Central memory CD4-positive, alpha-beta T cell (primary cell): ENCODE measurements at places on chromosomes 2 and 18.

DNA sequence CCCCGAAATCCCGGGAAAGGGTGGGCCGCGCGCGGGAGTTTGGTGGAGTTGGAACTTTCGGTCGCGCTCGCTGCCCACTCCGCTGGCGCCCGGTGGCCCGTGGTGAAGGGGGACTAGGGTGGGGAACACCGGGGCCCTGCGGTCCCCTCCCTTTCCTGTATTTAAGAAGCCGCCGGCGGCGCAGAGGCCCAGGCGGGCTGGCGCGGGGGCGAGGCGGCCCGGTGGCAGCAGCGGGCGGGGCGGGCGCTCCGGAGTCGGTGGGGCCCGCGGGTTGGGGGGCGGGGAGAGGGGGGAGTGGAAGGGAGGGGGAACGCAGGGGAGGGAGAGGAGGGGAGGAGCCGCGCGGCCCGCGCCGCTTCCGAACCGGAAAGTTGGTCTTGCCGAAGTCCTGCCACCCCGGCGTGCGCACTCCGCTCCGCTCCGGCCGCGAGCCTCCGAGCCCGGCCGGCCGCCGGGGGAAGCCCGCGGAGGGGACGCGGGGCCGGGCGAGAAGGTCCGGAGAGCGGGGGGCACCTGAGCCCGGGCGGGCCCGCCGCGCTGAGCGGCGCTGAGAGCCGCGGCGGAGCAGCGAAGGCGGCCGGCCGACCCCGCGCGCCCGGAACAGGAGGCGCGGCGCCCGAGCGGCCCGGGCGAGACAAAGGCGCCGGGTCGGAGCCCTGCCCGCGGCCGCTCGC, 425 bp upstream of the SALL3 start:
- DNase-seq = no peak

DNA sequence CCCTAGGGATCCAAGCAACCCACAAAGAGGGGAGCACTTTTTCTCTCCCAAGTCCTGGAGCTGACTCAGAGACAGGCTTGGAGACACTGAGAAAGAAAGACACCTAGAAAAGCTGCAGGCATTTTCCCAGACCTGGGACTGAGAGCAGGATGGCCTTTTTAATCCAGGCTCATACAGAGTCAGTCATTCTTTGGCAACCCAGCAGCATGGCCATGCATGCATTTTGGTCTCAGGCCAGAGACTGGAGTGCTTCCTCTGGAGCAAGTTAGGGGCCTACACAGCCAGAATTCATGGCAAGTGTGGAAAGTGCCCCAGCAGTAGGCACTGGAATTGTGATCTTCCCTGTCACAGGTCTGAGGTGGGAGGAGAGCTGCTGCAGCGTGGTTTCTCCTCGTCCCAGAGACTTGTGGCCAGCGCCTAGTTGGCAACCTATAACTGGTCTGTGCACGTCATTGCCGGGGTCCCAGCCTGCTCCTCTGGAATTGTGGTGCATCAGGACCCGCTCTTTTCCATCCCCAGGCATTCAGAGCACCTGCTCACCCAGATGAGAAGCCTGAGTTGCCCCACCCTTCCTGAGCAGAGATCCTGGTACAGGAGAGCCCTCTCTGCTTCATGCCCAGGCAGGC, 231.9 kb upstream of the RAB6C start:
- DNase-seq = no peak

DNA sequence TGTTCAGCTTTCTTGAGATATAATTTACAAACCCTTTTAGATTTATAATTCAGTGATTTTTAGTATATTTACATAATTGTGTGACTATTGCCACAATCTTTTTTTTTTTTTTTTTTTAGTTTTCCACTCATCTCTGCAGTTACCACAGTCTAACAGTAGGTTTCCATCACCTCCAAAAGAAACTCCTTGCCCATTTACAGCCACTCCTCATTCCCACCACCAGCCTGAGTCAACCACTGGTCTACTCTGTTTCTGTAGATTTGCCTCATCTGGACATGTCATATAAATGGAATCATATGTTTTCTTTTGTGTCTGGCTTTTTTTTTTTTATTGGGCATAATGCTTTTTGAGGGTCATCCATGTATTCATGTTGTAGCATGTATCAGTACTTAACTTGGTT, 16.1 kb downstream of the MTX2 start:
- no peak for DNase-seq

- DNase-seq = no peak
Observed at GRCh38 chr2:230758566-230759480, 46.2 kb downstream of the CAB39 start.

DNA sequence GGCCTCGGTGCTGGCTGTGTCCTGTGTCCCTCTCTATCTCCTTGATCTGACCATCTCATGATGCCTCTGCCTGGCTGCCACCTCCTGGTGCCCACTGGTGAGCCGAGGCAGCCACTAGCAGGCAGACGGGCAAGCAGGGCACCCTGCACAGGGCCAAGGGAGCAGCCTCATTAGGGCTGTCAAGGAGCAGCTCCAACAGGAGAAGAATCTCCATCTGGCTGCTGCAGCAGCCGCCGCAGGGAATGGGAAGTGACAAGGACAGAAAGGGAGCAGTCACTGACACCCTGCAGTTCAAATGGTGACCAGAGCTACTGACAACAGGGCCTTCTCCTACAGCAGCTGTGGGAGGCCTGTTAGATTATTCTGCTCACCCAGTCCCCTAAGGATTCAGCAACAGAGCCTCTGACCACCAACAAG, 32.6 kb downstream of the ALPK2 start:
- DNase-seq = no peak

- no peak for DNase-seq
Observed at GRCh38 chr2:20183373-20183772, 41.6 kb downstream of the SDC1 start.

- DNase-seq = no peak
Observed at GRCh38 chr2:196873511-196873910, 53.0 kb downstream of the PGAP1 start.

GRCh38 chr2:101961338-101962191, 30.2 kb upstream of the IL1R2 start:
- no peak for DNase-seq

- no peak for DNase-seq
Observed at GRCh38 chr2:71829008-71829407, 318.7 kb downstream of the CYP26B1 start.

- DNase-seq = no peak
Observed at GRCh38 chr2:188235364-188235763, 56.3 kb upstream of the GULP1 start.

DNA sequence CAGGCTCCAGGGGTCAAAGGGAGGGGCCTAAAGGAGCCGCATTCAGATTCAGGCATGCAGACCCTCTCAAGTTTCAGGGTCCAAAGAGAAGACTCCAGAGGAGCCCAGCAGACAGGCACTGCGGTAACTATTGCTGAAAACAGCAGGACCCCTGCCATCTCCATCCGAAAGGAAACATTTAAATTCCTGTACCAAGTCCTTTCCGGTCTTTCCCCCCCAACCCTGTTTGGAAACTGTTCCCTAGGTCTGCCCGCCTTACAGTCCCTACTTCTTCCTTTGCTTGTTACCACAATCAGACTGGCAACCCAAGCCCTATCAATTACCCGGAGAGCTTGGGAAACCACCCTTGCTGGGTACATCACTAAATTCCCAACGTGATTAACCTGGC, 82.0 kb downstream of the DNMT3A start:
- no peak for DNase-seq

DNA sequence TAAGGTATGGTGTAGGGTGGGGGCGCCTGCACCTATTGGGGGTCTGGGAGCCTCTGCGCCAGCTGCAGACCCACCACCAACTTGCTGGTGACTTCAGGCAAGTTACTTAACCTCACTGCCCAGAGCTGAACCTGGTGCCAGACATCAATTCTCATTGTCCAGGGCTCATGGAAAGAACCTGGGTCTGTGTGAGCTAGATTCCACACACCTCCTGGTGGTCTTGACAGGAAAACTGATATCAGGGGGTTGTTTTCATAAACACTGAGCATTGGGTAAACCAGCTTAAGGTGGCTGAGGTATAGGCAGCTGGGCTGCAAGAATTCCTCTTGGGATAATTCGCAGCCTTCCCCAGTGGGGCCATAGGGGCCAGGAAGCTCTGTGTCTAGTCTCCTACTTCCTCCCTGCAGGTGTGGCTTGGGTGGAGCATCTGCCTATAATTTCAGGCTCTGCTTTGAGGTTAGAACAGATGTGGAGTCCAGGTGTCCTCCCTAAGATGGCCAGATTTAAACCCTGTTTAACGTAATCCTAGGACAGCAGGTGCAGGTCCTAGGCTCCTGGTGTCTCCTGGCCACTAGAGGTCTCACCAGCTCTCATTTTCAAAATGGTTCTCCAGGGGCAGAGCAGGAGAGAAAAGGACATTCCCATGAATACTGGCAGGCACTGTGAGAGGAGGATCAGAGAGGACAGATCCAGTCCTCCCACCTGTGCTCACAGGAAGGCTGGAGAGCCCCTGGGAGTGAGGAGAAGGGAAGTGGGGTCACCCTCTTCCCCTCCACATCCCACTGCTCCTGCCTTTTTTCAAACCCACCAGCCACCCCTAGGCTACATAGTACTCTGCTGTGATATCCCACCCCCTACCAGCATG, 100.4 kb upstream of the SMAD2 start:
- no peak for DNase-seq

DNA sequence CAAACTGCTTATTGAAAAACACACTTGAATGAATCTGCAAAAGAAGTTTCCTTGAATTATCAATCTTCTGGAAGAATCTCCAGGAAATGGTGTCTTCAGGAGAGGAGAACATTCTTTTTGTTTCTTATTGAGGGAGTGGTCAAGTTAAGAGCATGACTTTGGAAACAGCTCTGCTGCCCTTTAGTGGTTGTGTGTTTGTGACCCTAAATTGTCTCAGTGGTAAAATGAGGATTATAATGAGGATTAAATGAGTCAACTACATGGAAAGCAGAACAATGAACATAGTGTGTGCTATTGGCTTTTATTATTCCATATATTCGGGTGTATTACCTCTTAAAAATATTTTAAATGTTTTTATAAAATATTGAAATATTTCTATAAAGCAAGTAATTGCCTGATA, 44.8 kb upstream of the TANC1 start:
- no peak for DNase-seq

- no peak for DNase-seq
Observed at GRCh38 chr2:227323818-227324217, 1.2 kb upstream of the MFF start.

DNA sequence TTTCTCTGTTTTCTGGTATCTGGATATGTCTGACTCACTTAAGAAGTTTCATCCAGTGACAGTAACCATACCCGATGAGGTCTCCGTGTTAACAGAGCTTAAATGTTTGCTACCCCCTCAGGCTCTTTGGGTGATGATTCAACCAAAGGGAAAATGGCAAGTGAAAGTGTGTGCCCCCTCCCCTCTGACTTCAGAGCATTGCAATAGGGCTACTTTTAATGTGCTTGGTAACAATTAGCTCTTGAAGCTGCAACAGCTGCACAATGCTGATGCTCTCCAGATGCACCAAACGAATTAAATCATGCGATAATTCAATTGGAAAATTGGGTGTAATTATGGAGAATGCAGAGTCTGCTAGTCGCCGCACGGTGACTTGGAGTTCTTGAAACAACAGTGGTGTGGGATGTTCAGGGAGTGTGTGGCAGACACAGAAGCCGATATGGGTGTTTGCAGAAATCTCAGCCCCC, 270.7 kb downstream of the ALK start:
- no peak for DNase-seq

- no peak for DNase-seq
Observed at GRCh38 chr18:55658598-55658997, 70.6 kb upstream of the TCF4 start.

GRCh38 chr2:84212611-84213314, 246.3 kb downstream of the SUCLG1 start:
- no peak for DNase-seq

DNA sequence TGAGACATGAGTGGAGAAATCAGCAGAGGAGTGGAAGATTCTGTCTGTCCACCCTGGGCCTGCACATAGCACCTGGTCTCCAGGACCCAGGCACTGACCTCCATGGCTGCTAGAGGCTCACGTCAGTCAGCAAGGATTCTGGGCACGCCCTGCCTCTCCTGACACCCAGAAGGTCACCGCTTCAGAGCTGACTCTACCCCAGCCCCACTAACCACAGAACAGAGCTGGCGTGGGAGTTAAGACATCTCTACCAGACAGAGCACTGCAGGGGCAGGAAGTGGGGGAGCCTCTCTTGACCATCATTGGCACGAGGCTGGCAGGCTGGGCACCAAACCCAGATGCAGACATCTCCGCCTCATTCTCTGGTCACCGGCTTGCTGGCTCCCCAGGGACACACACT, 3.0 kb downstream of the ADCY3 start:
- no peak for DNase-seq

DNA sequence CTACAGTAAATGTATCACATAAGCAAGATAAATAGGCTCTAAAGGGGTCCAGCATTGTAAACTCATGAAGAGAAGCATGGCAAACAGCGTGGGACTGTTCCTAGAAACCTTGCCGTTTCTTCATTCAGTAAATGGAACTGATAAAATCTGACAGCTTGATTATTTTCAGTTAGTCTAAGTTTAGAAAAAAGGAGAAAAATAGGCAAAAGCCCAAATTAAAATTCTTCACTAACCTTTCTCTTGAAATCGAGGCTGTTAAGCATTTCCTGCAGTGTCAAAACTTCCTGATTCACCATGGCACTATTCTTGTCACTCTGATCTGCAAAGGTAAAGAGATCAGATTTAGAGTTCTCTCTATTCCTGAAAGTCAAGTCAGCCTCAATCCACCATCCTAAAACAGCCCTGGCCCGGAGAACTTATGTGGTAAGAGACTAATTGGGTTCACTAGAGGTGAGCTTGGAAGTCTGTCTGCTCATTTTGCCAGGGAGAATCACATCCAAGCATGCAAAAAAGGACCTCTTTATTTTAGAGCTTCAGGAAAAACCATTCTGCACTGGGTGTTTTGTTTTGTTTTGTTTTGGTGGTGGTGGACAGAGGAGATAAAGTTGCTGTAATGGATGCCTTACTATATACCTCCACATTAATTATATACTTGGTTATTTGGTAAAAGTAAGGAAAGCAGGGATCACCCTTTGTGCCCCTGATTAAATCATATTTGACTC, 52.4 kb upstream of the STAT1 start:
- DNase-seq = no peak

DNA sequence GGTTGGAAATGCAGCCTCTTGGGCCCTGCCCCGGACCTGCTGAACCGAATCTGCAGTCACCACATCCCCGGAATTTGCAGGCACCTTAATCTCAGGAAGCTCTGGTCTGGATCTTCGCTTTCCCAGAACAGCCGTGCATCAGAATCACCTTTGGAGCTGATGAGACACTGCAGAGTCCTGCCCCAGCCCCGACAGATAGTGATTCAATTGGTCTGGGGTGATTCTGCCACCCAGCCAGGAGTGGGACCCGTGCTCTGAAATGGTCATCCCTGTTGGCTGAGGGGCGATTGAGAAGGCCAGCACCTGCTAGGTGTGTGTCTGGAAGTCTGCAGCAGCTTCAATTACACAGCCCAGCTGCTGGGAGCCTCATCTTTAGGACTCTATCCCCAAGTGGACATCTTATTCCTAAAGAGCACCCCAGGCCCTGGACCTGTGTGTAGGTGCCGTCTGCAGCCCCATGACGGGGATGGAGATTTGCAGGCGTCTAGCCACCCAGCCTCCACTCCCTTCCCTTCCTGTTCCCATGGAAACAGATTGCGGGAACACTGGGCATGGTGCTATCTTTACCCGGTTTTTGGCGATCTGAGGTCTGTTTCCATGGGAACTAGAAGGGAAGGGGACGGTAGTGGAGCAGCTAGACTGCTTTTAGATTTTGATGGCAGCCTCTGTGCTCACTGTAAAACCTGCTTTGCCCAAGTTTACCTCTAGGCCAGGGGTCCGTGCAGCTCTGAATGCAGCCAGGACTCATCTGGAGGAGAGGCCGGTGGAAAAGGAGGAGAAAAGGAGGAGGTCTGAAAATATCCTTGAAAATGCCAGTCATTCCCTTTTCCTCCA, 156.1 kb downstream of the LDLRAD4 start:
- no peak for DNase-seq
